ENCODE measurements at places on chromosomes 12 and 14.
A peak's percentile ranks its signal among the peaks of the same experiment; 100 is the strongest.

- DNase-seq, result no peak
Observed at GRCh38 chr12:29612912-29613311, 115.4 kb upstream of the OVCH1 start.

- peak; percentile 64 for DNase-seq
Observed at GRCh38 chr12:54360717-54361456, 3.4 kb downstream of the GPR84 start.

- DNase-seq, result no peak
Observed at GRCh38 chr14:98916476-98916875, 355.5 kb downstream of the BCL11B start.

DNA sequence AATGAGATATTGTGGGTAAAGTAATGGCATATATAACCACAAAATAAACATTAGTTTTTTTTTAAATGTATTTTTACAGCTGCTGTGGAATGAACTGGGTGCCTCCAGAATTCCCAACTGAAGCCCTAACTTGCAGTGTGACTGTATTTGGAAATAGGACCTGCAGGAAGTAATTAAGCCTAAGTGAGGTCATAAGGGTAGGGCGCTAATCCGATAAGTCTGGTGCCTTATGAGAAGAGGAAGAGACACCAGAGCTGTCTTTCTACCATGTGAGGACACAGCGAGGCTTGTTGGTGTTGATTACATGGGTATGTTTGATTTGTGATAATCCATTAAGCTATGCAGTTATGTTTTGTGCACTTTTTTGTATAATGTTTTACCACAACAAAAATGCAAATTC lies 136.8 kb downstream of the TPH2 start:
- no peak for DNase-seq

DNA sequence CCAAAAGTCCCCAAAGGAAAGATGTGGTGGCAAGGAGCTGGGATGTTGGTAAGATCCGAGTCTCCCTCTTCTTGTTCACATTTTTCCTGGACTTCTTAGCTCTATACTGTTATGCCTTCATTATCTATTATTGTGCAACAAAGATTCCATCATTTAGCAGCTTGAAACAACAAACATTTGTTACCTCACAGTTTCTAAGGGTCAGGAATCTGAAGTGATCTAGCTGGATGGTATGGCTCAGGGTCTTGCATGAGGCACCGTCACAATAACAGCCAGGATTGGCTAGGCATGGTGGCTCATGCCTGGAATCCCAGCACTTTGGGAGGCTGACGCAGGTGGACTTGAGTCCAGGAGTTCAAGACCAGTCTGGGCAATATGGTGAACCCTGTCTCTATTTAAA lies 51.1 kb upstream of the KRAS start:
- DNase-seq, result no peak

GRCh38 chr12:56682323-56682722 lies 5.8 kb downstream of the PTGES3 start:
- DNase-seq, result no peak

DNA sequence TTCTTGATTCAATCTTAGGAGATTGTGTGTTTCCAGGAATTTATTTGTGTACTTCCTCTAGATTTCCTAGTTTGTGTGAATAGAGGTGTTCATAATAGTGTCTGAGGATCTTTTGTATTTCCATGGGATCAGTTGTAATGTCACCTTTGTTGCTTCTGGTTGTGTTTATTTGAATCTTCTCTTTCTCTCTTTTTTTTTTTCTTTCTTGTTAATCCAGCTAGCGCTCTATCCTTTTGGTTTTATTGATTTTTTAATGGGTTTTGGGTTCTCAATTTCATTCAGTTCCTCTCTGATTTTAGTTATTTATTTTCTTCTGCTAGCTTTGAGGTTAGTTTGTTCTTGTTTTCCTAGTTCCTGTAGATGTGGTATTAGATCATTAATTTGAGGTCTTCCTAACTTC lies 242.5 kb downstream of the SEC23A start:
- DNase-seq, result no peak

DNA sequence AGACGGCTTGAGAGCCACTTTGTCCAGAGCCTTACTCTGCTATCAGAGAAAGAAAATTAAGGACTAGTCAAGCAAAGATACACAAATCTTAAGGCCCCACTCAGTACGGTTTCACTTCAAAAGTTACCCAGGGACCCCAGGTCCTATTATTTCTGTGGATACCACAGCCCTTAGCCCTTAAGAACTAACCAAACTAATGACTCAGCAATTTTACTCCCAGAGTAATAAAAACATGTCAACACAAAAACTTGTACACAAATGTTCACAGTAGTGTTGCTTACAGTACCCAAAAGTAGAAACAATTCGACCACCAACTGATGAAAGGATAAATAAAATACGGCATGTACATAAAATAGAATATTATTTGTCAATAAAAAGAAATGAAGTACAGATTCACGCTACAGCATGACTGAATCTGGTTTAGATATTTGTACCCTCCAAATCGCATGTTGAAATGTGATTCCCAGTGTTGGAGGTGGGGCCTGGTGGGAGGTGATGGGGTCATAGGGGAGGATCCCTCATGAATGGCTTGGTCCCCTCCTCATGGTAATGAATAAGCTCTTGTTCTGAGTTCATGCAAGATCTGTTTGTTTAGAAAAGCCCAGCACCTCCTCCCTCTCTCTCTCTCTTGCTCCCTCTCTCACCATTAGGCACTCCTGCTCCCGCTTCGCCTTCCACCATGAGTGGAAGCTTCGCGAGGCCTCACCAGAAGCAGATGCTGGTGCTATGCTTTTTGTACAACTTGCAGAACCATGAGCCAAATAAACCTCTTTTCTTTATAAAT lies 30.5 kb downstream of the AREL1 start:
- DNase-seq, result no peak

DNA sequence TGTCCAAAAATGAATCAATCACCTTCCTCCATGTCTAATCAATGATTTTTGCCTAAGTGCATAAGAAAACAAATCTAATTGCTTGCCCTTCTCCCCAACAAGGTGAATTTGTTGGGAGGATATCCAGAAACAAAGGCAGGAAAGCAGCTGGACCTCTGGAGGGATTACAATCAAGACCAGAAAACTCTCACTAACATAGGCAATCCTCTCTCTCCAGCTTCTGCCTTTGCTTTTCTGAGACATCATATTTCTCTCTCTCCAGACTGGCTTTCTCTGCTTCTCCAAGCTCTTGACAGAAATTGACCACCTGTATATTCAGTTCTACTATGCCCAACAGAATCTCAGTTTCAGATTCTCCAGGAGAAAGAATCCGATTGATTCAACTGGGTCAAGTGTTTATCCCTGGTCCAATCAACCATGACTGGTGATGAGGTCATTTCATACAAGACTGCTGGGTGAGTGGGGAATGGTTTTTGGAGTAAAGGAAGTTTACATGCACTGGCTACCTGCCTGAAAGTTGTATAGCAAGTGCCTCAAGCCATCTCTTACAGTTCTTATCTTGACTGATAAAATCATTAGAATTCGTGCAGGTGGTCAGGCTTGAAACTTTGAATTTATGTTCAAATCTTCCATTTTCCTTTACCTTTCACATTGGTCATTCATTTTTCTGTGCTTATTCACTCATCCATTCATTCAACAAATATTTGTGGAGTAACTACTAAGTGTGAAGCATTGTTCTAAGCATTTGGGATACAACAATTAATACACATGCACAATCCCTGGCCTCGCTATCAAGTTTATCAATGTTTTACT lies 22.2 kb upstream of the CFAP54 start:
- DNase-seq, result no peak

DNA sequence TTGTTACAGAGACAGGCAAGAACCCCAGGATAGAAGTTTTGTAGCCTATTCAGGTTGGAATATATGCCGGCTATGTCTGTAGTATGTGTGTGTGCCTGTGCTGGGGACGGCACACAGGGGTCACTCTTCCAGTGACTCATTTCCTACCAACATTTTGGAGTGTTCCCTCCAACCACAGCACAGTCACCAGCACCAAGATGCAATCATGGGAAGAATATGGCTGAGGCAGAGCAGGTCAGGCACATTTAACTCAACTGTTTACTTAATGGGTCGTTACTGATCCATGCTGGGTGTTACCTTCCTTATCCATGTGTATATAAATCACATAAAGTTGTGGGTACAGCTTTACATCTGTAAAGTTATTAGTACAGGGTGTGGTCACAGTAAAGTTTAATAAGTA lies 178.3 kb downstream of the PRKD1 start:
- DNase-seq, result no peak

DNA sequence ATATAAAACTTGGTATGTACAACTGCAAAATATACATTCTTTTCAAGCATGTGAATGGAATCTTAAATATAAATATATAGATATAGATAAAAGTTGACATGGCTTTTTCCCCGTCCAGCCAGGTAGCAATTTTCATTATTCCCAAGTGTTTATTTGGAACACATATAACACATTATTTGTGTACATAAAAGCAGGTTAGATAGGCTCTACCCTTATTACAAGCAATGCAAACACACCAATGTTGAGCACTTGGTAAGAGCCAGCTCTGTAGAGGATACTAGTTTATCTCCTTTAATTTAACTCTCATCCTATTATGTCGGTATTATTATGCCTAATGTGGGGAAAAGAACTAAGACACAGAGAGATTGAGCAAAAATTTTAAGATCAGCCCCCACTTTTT lies 7.0 kb upstream of the INSM2 start:
- DNase-seq, result no peak

DNA sequence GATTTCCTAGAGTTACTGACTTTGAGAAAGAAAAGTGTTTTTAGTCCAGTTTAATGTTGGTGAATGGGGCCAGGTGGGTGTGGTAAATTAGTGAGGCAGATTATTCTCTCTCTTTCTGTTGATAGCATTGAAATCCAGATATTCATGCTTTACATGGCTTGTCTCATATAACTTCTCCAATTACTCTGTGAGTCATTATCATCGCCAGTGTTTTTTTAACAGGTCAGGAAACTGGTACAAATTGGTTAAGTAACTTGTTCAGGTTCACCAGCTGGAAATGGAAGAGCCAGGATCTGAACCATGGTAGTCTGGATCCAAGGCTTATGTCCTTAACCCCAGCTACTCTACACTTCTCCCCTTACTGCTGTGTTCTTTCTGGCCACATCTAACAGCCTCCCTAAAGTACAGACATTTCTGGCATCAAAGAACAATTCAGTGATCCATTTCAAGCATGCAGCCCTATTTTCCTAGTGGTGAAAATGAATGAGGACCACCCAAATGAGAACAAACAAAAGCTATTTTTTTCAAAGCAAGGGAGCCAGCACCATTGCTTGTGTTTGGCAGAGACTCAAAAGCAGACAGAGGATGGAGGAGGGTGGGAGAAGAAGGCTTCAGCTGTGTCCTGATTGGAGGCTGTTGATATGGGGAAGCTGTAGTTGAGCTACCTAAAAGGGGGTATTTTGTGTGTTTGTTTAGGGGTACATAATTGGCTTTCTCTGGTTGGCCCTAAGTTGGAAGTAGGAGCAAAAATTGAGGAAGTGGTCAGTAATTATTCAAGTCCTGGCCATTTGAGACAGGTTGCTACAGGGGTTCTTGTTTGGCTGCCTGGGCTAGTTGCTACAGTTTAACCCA lies 1.7 kb downstream of the IRAK3 start:
- no peak for DNase-seq

GRCh38 chr12:12720672-12721161 lies 3.5 kb downstream of the CDKN1B start:
- DNase-seq, result no peak

- no peak for DNase-seq
Observed at GRCh38 chr12:71684081-71684480, 1.8 kb upstream of the TMEM19 start.

- no peak for DNase-seq
Observed at GRCh38 chr12:103832048-103832997, 8.7 kb downstream of the NT5DC3 start.

DNA sequence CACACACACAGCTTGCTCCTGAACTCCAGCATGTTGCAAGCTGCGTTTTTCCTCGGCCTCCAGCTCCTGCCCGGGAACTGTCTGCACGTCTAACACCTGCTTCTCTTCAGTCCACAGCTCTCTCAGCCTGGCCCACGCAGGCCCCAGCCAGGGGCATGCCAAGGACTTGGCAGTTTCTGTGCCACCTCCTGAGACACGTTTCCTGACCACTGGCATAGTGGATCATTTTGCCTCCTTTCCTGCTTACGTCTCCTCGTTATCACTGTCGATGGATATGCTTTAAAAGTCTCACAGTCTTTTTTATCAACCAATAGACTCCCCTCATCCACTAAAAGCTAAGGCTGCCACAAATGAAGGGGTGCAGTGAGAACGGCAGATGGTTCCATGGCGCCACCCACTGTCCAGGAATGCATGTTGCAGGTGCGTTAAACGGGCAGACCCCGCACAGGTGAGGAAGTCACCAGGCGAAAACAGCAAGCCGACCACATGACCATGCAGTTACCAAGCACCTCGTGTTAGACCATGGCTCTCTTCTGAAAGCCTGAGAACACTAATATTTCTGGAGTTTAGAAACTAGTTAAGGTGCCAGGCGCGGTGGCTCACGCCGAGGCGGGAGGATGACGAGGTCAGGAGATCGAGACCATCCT lies 14.7 kb upstream of the TEAD4 start:
- DNase-seq, result peak; percentile 54

- DNase-seq, result no peak
Observed at GRCh38 chr12:40819436-40820108, 127.3 kb downstream of the CNTN1 start.

DNA sequence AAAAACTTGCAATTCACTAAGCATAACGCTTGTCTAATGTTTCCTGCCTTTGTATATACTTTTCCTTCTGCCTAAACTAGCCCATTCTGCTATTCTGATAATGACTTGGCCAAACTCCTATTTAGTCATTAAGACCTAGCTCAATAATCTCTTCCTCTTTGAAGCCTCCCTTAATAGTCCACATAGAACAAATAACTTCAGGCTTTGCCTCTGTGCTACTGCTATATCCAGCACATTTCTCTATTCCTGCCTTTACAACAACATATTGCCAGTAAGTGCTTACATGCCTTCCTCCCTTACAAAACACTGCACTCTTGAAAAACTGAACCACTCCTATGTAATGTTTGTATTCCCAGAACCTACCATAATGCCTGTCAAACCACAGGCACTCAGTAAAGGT lies 13.8 kb downstream of the PRICKLE1 start:
- DNase-seq, result no peak

GRCh38 chr14:61839507-61839906 lies 77.3 kb downstream of the SNAPC1 start:
- no peak for DNase-seq

- DNase-seq, result peak; percentile 84
Observed at GRCh38 chr12:98490501-98491453, 24.6 kb upstream of the TMPO start.

DNA sequence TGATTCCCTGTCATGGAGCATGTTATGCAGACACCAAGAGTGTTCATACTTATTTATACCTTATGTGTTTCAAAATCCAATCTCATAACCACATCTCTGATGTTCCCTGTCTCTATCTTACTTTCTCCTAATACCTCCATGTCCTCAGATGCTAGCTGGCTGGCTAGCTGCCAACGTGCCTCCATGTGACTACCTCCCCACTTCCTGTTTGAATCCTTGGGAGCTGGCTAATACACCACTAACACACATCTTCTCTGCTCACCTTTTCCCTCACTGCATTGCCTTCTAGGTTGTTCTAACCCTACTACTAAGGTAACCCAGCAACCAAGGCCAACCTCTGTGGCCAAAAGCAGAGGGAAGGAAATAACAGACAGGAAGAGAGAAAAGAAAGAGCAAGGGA lies 27.3 kb downstream of the TTC5 start:
- no peak for DNase-seq

Data from stimulated activated CD4-positive, alpha-beta T cell treated with anti-CD3 and anti-CD28 coated beads, Interleukin-4, amount 100 ng/mL, for 24 hours (primary cell).